NCI-H524 (cell line): ENCODE measurements at places on chromosomes 3 and 15.

GRCh38 chr15:93118904-93119303 is 29.9 kb upstream of the RGMA start:
- no peak for DNase-seq

- no peak for DNase-seq
These were observed 96.3 kb upstream of the HERC1 start for GRCh38 chr15:63930034-63930433.

DNA sequence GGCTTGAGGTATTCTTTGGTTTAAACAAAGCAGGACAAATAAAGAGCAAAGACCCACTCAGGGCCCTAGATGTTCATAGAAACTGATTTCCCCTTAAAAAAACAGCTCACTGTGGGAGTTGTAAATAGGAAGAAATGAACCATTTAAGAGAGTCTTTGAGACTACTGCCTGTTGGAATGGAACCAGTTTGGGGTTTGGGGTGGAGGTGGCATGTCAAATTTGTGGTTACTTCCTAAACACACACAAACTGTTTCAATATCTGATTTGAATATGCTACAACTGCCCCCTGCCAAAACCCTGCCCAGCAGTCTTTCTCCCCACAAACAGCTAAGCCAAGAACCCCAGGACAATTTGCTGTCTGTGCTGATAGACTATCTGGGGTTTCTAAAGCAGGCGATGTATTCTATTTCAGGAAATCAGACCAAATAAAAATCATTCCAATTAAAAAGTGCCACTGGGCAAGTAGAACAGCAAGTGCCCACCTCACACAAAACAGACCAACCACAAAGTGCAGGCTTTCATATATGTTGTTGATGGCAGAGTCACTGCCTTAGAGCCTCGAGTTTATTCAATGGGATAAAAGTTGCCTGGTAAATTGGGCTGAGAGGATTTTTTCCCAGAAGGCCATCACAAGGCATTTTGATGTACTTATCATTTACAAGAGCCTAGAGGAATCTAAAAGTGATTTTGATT is 293.9 kb upstream of the PROK2 start:
- DNase-seq = no peak

GRCh38 chr3:115084686-115085085 is 62.4 kb downstream of the ZBTB20 start:
- no peak for DNase-seq

DNA sequence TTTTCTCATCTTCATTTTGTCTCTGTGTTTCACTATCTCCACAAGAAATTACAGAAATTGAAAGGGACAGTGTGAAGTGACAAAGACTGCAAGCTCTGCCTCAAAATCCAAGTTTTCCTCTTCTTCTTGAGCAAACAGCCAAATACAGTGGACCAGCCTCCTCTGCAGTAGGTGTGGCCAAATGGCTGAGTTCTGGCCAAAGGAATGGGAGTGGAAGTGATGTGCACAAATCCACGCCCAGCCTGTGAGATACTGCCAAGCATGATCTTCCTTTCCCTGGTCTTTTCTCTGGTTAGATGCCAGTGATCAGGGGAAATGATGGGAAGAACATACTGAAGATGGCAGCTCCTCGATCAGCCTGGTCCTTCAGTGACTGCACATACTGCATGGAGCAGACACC is 111.0 kb upstream of the CPNE4 start:
- DNase-seq = no peak

DNA sequence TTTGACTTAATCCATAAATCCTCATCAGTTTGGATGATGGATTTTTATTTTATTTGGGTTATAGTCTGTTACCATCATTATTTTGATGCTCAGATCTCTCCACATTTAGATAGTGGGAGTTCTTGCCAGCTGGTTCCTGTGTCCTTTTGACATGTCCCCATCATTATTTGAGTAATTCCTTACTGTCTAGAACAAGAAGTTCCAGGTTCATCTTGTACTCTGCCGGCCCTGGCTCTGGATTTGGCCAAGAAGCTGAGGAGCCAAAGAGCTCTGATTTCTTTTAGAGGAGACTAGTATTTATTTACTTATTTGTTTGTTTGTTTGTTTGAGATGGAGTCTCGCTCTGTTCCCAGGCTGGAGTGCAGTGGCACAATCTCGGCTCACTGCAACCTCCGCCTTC is 54.3 kb downstream of the PTPRG start:
- no peak for DNase-seq

GRCh38 chr3:194686816-194687637 is 1.3 kb downstream of the FAM43A start:
- peak; percentile 84 for DNase-seq

GRCh38 chr15:101086394-101087171 is 165.3 kb downstream of the CHSY1 start:
- DNase-seq = no peak

GRCh38 chr3:172913911-172914655 is 163.6 kb downstream of the ECT2 start:
- DNase-seq = no peak

DNA sequence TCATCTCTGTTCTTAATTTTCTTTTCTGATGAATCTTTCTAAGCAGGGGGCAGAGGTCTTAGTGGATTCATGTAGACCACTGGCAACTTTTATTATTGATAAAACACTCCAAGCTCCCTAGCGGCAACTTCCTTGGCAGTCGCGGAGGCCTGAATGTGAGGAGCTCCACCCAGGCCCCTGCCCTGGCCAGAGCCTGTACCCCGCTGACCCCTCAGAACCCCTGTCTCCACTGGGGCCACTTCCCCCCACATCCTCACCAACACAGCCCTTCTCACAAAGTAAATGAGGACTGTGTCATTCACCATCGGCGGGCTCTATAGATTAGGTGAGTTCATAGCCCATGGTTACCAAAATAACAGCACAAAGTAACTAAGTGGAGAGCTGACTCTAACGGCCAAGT is 111.6 kb downstream of the TPRA1 start:
- DNase-seq = no peak

GRCh38 chr3:65776081-65776480 is 262.6 kb downstream of the MAGI1 start:
- DNase-seq = no peak

GRCh38 chr15:81268881-81269601 is 54.9 kb downstream of the STARD5 start:
- DNase-seq = no peak

DNA sequence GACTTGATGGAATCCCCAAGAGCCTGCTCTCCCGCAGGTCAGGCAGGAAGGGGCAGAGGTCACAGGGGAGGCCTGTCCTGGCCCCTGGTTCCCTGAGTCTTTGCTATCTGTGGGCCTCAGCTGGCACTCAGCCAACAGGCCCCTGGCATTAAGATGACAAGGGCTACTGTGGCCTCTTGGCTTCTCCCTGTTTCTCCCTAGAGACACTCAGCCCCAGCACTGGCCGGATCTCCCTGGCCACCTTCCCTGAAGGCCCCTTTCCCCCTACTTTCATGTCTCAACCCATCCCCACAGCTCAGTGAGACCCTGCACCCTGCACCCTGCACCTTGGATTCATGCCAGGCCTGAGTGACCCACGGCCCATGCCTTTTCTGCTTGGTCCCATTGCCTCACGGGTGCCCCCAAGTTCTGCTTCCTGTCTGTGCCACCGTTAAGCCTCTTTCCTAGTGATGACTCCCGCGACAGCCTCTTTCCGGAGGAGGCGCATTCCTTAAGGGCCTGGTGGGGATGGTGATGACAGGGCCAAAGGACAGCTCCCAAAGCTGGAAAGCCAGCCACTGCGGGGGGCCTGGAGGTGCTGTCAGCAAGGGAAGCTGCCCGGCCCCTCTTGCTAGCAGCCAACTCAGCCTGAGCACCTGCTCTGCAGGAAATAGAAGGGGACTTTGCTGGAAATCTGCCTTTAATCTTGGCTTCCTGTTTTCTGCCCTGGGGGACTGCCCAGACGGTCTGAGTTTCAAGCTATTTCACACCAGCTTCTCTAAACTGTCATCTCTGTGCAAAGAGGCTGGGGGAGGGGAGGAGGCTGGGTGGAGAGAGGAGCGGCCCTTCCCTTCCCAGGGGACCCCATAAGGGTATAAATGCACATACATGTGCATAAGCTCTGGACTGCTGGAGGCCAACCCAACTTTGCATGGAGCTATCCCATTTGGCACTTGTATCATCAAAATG is 4.8 kb upstream of the CSK start:
- no peak for DNase-seq

GRCh38 chr3:49769286-49769915 is 16.9 kb downstream of the IP6K1 start:
- DNase-seq = no peak

DNA sequence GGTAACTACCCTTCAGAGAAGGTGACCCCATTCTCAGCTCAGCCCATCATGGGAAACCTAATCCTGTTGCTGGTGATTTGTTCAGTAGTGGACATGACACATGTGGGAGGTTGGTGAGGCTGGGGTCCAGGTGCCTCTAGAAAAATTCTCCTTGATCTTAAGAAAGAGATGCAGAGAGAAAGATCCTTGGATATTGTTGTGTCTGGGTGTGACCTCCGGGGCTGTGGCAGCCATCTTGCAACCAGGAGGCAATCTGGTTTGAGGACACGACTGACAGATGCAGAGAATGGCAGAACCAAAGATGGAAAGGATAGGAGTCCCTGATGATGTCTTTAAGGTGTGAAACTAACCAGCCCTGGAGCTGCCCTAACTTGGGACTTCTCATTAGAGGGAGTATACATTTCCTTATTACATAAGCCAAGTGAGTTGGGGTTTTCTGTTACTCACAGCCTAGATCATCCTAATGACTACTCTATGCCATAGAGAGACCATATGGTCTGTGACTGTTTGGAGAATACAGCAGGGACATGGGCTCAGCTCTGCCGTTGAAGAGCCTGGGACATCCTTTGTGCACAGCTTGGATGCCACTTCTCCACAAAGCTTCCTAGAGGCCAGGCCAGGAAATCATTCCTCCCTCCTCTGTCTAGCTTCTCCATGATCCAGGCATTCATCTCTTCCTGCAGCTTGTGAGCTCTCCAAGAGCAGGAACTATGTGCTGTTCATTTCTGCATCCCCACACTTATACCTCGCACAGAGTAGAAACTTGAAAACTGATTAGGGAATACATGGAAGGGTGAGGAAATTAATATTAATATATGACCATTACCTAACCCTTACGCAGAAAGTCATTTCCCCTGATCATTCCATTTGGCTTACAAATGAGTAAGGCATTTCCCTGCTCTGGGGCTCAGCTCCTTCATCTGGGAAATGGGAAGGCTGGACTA is 45.9 kb downstream of the HRH1 start:
- DNase-seq = no peak

GRCh38 chr3:52530918-52531826 is 2.5 kb downstream of the NT5DC2 start:
- no peak for DNase-seq

DNA sequence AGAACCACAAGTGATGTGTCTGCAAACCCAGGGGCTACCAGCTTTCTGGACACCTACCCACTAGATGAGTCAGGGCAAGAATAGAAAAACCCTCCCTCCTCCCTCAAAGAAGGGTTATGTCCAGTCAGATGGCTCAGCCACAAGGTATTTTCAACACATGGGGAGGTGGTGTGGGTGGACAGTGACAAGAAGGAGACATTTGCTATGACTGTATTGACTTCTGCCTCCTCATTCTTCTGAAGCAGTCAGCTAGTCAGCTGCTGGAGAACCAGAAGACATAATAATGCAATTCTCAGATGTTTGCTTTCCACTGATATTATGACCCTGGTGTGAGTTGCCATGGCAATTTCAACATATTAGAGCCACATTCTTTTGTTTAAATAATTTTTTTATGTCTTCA is 66.7 kb upstream of the GOLGA8B start:
- no peak for DNase-seq

DNA sequence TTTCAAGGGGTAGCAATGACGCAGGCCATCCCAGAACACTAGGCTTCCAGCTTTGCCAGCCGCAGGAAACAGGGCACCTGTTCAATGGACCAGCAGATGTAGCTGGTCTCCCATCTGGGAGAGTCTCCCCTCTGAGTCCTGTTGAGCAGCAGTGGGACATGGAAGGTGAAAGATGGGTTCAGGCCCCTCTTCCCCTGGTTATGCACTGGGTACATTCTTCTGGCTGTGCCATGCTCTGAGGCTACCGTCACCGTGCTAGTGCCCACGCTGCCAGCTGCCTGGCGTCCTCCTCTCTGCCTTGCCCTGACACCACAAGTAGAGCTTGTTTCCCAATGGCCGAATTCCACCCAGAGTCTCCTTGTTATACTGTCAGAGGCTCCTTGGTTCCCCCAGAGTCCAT is 63.1 kb downstream of the TLE3 start:
- DNase-seq = peak; percentile 51

DNA sequence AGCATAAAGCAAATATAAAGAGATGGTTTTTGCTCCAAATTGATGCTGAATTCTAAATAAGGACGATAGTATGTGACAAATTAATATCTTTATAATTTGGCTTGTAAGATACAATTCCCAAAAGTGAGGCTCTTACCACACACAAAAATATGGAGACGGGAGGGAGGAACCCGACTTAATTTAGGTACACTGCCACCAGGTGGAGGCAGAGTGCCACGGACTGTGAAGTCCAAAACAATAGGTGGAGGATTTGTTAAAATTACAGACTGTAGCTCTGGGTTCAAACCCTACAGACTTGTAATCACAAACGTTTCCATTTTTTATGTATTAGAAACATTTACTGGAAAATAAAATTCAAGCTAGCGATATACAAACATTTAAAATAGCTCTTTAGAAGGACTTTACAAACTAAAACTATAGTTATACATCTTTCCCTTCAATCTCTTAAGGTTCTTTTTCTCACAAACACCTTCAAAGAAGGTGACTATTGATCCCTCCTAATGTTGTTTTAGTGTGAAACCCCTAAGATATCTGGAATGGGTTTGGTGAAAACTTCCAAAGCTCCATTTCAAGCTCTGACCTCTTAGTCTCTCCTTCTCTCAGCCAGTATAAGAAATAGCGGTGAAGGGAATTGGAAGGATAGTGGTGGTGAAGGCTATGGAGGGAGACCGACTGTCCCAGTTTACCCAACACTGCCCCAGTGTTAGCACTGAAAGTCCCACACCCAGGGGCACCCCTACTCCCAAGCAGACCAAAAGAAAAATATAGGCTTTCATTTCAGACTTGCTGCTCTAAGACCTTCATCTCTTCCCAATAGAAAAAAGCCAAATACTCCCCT is 89.7 kb downstream of the AQP9 start:
- DNase-seq = peak; percentile 63

GRCh38 chr15:52295421-52296001 is at the start of gene MYO5C:
Gene MYO5C, minus strand, starts transcription at chr15:52295804. Its CDS starts 168 bp downstream, at chr15:52295636.
- peak; percentile 89 for DNase-seq

DNA sequence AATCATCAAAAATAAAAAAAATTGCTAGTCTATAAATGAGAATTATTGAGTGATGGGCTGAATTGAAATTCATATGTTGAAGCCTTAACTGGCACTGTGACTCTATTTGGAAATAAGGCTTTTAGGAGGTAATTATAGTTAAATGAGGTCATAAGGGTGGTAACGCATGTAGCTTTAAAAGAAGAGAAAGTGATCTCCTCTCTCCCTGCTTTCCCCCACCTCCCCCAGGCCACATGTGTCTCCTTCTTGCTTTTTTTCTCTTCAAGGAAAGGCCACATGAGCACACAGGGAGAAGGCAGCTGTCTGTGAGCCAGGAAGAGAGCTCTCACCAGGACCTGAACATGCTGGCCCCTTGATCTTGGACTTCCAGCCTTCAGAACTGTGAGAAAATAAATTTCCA is 48.2 kb upstream of the ARPP19 start:
- DNase-seq = no peak
